NCI-H2171 treated with DMSO at 0.1 percent for 48 hours (cell line): ENCODE measurements at places on chromosomes 1 and 21.

- no peak for DNase-seq
Measured at GRCh38 chr21:43824333-43825241, 35.2 kb downstream of the RRP1 start.

DNA sequence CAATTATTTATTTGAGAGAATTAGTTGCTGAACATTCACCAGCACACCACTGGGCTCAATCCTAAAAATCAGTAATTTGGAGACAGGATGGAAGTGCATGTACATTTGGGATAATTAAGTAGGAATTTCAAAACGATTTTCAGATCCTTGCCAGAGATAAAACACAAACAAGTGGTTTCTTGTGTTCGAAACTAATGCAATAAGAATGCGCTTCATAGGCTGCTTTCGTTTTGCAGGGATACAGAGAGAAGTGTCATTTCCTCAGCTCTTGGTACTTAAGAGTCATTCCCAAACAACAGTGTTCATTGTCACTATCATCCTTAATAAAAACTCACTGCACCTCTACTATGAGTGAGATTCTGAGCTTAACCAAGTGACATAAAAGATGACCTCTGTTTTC lies 20.6 kb upstream of the USP24 start:
- no peak for DNase-seq

DNA sequence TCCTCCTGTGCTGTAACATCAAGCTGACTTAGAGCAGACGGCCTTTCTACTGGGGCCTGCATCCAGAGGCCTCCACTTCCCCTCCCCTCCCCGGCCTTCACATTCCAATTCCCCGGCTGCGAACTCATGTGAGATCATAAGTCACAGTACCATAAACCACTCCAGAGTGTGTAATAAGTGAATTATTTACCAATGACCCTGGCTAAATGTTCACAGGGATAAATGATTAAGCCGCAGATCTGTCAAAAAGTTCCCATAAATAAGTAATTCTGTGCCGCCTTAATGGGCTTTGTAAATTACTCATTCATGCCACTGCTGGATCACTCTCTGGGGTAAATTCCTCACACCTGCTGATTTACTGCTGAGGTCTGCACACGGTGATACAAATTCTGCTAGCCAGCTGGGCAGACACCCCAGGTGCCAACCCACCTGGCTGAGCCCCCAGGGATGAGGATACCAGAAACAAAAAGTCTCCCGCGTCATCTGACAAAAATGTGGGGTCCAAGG lies 27.4 kb upstream of the KIRREL1 start:
- no peak for DNase-seq

- DNase-seq = peak; percentile 56
Measured at GRCh38 chr1:92484472-92485380, 2.0 kb downstream of the GFI1 start.

GRCh38 chr21:15373941-15374340 lies 309.1 kb upstream of the NRIP1 start:
- DNase-seq = no peak

DNA sequence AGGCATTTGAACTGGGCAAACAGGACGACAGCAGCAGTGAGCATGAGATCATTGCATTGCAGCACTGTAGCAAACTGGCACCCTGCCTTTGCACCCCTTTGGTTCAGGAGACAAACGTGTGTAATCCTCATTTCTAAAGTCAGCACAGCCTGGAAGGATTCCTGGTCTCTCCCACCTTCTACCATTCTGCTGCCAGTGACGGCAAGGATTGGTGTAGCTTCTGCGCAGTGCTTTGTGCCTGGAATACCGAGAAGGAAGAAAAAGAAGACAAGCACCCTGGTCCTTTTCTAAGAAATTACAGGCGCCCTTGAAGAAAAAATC lies 805.3 kb downstream of the USP25 start:
- no peak for DNase-seq

DNA sequence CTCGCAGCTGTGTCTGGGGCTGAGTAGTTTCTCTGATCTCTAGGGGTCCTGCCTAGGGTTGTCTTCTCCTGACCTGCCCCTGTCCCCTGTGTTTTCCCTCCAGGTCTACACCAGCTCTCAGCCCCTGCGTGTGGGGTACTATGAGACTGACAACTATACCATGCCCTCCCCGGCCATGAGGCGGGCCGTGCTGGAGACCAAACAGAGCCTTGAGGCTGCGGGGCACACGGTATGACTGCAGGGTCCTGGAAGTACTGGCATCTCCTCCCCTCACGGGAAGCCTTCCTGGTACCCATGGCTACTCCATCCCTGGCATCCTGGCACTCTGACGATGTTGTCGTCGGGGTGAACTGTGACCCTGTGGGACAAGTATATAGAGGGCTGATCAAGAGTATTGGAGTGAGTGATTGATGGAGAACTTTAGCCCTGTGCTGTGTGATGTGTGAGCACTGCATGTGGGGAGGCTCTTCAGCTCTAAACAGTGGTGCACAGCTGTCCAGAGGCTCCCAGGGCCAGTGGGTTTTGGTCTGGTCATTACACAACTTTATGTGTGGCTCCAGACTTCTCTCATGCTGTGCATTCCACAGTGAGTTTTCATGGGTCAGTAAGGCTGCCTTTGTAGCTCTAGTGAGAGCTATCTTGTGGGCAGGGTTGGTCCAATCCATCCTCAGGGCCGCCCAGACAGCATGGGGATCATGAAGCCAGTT lies 14.4 kb downstream of the FAAH start:
- DNase-seq = no peak

DNA sequence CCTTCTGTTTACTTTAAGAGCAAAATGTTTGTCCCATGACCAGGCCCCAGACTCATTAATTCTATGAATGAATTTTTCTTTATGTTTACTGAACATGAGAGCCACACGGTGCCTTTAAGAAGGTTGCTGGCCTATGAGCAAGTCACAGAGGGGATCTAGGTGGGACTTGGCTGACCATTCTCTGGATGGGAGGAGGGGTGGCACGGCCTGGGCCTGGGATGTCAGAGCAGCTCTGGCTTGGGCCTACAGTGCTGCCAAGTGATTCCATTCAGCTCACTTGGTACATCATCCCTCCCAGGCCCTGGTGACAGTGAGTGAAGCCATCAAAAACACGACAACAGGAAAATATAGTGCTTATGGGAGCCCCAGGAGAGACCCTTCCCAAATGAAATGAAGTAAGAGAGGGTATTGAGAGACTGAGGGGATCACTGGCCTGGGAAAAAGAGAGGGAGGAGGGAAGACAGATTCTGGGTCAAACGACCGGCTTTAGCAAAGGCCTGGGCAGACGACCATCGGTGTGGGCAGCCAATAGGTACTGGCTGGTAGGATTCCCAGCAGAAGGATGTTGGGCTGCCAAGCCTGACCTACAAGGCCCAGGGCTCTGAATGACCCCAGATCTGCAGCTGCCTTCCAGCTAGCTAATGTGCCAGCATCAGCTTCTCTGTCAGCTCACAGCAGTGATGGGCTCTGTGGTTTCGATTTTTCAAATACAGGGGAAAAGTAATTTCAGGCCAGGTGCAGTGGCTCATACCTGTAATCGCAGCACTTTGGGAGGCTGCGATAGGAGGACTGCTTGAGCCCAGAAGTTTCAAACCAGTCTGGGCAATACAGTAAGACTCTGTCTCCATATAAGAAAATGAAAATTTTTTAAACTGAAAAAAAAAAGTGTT lies 3.3 kb downstream of the TMEM53 start:
- DNase-seq = no peak

DNA sequence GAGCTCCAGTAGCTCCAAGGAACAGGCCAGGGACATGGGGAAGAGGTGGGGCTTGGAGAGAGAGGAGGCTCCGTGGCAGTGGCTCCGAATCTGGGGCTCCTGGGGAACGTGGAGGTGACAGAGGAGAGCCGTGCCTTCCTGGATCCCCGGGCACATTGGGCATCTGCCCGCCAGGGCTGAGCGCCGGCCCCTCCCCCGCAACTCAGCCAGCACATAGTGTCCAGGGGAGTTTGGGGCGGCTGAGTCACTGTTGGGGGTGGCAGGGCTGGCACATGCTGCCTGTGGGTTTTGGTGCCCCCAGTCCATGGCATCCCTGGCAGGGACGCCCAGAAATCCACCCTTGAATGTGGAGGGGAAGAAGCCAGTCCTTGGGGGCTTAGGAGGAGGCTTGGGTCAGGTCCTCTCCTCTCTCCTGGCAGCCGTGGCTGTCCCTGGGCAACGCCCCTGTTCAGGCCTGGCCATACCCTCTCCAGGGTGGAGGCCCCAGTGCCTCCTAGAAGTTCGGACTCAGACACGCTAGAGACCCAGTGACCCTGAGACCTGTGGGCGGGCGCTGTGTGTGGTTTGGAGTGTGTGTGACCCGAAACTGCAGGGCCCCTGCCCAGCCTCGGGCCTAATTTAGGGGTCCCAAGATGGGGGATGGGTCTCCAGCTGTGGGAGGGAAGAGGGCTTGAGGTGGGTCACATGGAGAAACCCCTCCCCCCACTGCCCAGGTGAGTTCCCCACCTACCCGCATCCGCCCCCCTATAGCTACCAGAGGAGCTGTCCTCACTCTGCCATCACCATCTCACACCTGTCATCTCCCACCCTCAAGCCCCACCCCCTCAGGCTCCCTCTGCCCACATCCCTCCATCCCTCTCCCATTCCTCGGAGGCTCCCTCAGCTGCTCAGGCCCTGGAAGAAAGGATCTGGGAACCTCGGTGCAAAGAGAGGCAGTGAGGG lies 1.6 kb downstream of the HSPB7 start:
- DNase-seq = peak; percentile 19

DNA sequence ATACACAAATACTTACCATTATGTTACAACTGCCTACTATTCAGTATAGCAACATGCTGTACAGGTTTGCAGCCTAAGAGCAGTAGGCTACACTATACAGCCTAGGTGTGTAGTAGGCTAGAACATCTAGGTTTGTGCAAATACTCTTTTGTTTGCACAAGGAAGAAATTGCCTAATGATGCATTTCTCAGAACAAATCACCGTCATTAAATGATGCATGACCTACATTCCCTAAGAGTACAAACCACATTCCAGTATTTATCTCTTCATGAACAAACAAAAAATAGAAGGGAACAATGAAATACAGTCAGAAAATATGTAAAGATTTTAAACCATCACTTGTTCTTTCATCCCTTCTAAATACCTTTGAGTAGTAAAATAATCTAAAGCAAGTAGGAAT lies 109.7 kb upstream of the HP1BP3 start:
- no peak for DNase-seq

DNA sequence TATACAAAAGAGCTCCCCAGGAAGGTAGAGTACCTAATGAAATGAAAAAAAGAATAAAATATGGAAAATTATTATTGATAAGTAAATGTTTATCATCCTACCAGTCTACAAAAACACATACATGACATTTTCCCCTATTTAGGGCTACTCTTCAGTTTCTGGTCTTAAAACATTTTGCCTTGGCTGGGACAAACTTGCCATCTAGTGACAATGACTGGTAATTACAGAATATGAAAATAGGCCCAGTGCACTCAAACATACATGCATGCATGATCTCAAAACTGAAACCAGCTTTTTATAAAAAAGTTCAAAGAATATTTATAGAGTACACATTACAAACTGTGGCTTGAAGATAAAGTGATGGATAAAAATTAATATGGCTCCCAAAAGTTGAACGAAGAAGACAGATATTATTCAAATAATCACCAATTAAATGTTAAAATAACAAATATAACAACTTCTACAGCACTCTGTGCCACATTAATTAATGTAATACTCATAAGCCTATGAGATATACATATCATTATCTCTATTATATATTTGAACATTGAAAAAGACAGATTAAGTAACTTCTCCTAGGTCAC lies 10.5 kb upstream of the RNPC3 start:
- peak; percentile 35 for DNase-seq

GRCh38 chr1:36636206-36636605 lies 153.5 kb upstream of the CSF3R start:
- no peak for DNase-seq

- DNase-seq = peak; percentile 91
Measured at GRCh38 chr1:243850452-243851256, 611 bp upstream of the AKT3 start.

DNA sequence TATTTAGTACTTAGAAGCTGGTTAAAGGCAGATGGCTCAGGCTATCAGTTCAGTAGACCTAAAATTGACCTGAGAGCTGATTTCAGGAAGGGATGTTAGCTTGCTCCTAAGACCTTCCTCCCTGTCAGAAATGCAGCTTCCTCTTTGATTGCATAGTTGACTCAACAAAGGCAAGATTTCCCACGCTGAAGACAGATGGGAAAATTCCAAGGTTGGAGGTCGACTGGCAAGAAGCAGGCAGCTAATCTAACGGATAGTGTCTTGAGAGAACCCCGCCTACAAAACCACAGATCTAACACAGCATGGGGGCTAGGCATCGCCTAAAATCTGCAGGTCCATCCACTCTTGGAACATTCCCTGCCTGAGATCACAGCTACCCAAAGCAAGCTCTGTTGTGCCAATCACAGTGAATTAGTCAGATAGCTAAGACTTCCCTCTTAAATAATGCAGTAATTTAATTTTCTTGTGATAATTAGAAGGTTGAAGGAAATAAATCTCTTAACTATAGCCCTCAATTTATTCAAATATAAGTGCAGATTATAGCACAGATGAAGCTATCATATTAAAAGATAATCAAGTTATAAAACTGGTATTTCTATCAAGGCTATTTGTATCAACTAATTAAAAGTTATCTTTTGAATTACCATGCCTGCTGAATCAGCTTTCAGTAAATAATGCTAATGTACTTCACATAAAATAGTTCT lies 357.8 kb upstream of the SGIP1 start:
- no peak for DNase-seq

GRCh38 chr1:214844319-214844718 lies 238.2 kb upstream of the KCNK2 start:
- DNase-seq = no peak

GRCh38 chr1:43835082-43836021 lies 98.2 kb upstream of the ARTN start:
- no peak for DNase-seq

- no peak for DNase-seq
Measured at GRCh38 chr21:46005081-46005480, 23.5 kb downstream of the COL6A1 start.
